Effector memory CD8-positive, alpha-beta T cell (primary cell): ENCODE measurements at places on chromosomes 4 and X.

DNA sequence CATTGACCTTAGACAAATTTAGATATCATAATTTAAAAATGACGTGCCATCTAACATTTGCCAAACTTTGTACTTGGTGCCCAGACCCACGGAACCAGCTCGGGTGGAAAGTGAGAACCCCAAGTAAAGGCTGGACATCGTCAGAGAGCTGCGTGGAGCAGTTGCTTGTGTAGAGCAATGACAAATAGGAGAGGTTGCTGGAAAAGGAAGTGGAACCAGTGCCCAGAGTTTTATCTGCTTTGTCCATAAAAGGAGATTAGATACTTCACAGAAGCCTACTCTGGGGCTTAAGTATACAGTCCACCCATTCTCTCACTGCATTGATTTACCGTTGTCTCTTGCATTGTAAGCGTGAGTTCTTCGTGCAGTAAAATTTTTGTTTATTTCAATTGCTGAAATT lies 5.4 kb upstream of the TBC1D1 start:
- no peak for DNase-seq

DNA sequence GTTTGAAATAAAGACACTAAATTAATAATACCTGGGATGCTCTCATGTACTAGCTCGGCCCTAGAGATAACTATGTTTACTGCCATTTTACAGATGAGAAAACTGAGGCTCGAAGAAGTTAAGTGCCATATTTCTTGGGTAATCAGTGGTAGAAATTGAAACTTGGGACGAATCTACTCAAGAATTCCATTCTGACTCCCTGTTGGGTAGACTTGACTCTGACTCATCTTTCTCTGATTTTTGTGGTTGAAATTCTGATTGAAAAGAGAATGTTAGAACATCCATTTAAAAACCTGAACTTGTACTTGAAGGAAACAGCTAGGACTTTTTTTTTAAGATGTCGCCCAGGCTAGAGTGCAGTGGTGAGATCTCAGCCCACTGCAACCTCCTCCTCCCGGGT lies 50.1 kb upstream of the NSUN7 start:
- no peak for DNase-seq

GRCh38 chr4:72063726-72064125 lies 31.9 kb downstream of the NPFFR2 start:
- DNase-seq, result no peak

DNA sequence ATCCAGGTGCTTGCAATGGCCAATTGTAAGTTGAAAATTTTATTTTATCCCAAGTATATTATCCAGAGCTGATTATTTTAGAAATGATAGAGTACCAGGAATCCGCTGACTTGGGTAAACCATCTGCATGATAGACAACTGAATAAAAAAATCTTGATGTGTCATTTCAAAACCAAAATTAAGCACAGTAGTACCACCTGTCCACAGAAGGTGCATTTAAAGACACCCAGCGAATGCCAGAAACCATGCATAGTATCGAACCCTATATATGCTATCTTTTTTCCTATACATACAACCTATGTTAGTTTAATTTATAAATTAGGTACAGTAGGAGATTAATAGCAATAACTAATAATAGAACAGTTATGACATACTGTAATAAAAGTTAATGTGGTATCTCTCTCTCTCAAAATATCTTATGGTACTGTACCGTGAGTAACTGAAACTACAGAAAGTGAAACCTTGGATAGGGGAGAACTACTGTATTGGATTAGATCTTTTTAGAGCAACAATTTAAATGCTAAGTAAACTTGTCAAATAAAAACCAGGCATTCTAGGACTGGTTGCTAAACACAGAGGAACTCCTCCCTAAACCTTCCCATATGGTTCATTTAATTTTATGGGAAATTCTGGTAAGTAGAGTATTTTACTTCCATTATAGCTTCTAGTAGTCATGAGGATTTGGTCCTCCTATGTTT lies 6.2 kb downstream of the NEIL3 start:
- no peak for DNase-seq

DNA sequence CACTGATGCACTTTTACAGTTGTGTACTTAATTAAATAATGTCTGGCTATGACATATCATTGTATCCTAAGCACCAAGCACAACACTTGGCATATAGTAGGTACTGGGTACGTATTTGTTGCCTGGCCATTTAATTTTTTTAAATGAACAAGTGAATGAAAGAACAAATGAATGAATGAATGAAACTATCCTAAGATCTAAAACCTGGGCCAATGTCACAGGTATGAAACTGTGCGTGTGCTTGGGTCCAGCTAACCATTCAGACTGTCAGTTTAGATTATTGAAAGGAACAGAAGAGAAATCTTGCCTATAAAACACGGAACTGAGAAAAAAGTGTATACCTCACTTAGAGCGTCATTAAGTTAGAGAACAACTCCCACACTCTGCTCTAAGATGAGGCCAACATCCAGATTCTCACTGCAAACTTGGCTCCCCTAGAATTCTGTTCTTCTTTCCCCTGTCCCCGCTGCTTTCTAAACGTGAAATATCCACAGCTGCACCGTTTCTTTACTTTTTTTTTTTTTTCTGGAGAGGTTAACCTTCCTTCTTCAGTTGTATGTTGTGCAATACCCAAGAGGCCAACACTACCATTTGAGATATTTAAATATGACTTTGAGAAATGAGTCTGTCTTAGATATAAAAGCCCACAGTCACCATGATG lies 17.3 kb upstream of the SEL1L3 start:
- no peak for DNase-seq

DNA sequence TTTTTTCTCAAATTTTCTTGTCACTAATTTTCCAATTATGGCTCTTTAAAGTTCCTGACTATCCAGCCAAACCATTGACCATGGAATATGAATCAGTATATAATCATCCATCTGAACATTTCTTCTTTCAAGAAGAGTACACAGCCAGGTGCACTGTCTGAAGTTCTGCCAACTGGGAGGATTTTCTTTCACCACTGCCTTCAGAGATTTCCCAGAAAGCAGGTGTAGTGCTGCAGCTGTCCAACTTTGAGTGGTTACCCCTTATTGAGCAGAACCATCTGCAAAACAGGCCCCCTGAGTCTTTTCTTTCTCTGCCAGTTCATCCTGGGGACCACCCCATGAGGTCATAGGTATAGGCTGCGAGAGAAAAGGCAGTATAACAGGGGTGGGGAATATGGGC lies 1213.2 kb downstream of the RAPGEF2 start:
- DNase-seq, result no peak

- DNase-seq, result no peak
Observed at GRCh38 chrX:13223868-13224567, 95.8 kb downstream of the ATXN3L start.

DNA sequence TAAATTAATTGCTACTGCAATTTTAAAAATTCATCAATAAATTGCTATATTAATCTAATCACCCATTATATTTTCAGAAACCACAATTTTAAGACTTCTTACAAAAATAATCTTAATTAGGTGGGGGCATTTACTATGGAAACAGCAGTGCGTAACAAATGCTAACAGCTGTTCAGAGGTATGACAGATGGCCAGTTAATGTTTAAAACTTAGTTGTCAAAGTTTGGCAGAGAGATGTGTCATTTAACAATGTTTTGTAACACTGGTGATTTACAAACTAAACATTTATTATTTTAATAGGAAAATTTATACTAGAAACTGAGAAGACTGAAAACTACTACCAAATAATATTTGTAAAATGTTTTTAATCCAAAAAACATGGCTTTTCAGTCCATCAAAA lies 85.2 kb upstream of the GPR34 start:
- DNase-seq, result no peak

GRCh38 chr4:25500626-25501316 lies 123.7 kb downstream of the ANAPC4 start:
- DNase-seq, result no peak

DNA sequence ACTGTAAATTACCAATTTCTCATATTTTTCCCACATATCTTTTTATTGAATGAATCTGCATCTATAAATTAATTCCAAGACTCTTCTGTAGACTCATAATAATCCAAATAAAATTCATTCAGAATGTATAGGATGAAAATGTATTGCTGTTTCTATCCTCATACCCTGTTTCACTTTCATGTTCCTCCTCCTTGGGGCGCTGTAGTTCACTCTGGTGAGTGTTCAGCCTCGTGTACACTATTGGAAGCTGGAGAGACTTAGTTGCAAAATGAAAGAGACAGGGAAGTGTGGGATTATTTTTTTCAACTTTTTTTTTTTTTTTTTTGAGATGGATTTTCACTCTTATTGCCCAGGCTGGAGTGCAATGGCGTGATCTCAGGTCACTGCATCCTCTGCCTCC lies 296.1 kb downstream of the TLL1 start:
- no peak for DNase-seq

- no peak for DNase-seq
Observed at GRCh38 chr4:136329042-136329662, 1203.1 kb downstream of the PCDH18 start.

GRCh38 chr4:186216465-186217024 lies 10.8 kb upstream of the KLKB1 start:
- no peak for DNase-seq
